ENCODE measurements at places on chromosomes 16 and 17.

DNA sequence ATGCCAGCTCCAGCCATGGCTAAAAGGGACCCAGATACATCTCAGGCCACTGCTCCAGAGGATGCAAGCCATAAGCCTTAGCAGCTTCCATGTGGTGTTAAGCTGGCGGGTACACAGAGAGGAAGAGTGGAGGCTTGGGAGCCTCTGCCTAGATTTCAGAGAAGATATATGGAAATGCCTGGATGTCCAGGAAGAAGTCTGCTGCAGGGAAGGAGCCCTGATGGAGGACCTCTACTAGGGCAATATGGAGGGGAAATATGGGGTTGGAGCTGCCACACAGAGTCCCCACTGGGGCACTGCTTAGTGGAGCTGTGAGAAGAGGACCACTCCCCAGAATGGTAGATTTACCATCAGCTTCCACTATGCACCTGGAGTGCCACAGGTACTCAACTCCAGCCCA, 32.1 kb downstream of the RNF112 start:
- no peak for DNase-seq

DNA sequence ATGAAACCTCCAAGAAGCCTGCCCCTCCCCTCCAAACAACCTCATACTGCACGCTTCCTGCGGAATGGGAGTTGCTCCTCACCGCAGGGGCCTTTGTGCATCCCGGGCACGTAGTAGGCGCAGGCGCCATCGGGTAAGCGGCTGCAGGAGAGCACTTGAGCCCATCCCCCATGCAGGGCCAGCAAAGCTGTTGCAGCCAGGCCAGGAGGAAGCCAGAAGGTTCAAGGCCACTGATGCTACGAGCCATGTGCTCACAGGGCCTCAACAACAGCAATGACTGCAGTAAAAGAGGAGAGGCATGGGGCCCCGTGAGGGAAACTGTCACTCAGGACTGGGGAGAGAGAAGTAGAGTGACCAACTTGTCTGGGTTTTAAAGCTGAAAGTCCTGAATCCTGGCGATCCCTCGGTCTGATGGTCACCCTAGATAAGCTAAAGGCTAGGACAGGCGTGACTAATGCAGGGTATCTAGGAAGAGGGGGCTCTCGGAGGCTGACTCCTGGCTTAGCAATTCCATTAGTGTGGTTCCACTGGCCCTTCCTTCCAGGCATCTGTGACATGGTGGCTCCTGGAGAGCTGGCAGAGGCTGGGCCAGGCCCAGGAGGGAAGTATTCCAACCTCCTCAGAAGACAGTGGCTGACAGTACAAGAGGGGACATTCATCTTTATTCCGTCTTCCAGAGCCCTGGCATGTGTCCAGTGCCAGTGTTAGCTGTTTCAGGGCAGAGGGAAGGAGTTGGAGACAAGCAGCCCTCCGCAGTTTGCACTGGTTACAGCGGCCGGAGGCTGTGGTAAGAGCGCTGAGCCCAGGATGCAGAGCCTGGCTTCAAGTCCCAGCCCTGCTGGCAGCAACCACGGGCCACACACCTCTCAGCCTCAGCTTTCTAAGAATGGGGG, 20.8 kb downstream of the GOSR2 start:
- no peak for DNase-seq

GRCh38 chr16:87276091-87276701, 41.0 kb downstream of the C16orf95 start:
- no peak for DNase-seq

DNA sequence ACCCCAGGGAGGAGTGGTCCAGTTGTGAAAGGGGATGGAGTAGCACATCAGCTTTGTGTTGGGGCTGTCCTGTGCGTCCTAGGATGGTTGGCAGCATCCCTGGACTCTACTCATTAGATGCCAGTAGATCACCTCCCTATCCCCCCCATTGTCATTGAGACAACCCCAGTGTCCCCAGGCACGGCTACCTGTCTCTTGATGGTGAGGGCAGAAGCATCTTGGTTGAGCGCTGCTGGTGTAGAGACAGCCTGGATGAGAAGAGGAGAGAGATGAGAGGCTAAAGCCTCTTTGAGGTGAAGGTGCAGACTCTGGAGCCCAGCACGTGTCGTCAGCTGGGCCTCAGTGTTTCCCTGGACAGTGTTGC, 55.4 kb downstream of the TNFRSF13B start:
- DNase-seq = no peak

GRCh38 chr17:55068862-55069811, 100.6 kb downstream of the STXBP4 start:
- DNase-seq = no peak

GRCh38 chr16:10752843-10753523, 9.3 kb downstream of the NUBP1 start:
- DNase-seq = no peak

DNA sequence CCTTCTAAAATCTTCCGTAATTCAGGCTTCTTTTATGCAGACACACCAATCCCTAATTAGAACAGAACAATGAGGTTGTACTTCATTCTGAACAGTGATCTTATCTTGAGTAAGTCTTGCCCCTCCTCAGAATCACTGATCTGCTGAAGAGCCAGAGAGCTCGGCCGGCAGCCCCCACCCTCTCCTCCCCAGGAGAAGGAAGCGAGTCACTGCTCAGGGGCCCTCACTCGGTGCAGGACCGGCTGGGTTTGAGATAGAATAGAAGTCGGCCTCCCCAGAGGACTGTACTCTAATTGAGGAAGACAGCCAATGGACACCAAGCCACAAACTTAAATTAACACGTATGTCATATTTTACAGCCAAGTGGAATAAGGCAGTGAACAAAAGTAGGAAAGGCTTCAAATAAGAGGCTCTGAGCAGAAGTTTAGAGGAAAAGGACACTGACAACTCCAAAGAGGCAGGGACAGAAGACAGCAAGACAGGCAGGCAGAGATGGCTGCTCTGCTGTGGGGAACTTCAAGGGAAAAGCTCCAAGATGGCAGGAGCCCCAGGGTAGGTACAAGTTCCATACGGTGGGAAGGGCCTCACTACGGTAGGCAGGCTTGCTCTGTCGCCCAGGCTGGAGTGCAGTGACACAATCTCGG, 18.6 kb downstream of the CREBBP start:
- DNase-seq = no peak

- DNase-seq = no peak
Measured at GRCh38 chr17:65711671-65712276, 150.3 kb upstream of the AXIN2 start.

DNA sequence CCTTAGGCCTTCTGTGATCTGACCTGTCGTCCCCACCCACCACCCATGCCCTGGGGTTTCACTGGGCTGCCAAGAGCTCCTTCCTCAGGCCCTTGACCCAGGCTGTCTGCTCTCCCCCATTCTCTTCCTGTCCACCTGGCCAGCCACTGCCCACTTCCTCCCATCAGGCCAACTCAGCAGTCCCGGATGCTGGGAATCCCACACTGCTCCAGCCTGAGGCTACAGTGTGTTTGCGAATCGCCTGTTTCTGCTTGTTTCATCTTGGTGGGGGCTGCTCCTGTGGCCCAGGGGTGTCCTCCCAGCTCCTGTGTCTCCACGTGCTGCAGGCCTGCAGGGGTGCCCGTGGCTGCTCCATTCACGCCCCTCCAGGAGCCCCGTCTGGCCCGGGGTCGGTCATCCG, 839 bp upstream of the METRN start:
- no peak for DNase-seq

DNA sequence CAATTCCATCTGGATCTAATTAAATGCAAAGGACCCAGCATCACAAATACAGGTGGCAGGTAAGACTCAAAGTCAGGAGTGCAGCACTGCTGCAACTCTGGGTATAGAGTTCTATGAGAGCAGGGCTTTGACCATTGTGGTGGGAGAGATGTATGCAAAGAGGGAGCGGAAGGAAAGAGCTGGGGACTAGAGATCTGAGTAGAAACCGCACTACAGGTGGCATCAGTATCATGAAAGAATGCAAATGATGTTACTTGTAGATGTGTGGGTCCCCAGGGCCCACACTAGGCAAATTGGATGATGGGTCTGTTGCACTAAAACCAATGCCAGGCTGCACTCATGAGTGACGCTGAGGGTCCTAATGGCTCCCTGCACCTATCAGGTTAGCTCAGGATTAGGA, 287.1 kb upstream of the ASIC2 start:
- no peak for DNase-seq

DNA sequence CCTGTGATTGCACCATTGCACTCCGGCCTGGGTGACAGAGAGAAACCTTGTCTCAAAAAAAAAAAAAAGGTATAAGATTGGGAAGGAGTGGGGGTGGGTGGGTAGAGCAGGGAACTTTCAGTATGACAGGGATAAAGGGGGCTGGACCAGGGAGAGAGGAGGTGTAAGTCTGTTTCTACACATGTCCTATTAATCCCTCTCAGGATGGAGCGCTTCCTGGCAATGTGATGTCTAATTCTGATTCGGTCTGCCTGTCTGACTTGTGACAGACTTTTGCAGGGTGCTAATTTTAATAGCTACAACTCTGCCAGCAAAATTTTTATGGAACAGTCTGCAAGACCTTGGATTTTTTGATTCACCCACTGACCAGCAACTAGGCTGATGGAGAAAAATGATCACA, 53.8 kb upstream of the SLC25A19 start:
- no peak for DNase-seq

GRCh38 chr16:2664574-2664982, 17.7 kb upstream of the KCTD5 start:
- no peak for DNase-seq

DNA sequence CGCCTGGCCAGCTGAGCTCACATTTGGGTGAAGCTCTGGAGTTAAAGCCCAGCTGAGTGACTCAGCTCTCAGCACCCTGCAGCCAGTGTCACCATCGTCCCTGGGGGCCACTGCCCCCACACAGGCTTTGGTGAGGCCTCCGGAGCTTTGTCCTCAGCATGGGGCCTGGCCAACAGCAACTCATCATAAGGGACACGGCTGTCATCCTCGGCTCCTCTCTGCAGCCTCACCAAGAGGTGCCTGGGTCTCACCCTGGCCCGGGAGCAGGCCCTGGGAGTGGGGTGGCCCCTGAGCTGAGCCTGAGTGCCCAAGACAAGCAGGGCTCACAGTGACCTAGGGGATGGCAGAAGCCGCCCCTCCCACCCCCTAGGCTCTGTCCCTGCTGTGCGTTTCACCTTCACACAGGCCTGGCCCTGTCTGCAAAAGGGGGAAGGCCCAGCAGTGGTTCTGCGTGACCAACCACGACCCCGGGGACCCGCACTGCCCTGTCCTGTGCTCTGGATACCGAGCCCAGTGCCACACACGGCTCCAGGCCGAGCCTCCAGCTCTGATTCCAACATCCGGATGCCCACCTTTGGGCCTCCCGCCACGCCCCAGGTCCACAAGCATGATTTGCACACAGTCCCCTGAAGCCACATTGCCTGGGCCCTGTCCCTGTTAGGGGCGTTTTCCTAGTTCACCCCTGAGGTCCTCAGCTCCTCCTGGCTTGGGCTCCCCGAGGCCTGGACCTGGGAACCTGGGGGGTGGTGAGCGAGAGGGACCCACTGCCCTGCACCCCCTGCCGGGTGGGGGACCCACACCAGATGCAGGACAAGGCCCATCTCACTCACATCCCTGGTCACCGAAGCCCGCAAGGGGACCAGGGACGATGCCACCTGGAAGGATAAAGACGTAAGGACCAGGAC, 21.8 kb upstream of the AATK start:
- DNase-seq = no peak

DNA sequence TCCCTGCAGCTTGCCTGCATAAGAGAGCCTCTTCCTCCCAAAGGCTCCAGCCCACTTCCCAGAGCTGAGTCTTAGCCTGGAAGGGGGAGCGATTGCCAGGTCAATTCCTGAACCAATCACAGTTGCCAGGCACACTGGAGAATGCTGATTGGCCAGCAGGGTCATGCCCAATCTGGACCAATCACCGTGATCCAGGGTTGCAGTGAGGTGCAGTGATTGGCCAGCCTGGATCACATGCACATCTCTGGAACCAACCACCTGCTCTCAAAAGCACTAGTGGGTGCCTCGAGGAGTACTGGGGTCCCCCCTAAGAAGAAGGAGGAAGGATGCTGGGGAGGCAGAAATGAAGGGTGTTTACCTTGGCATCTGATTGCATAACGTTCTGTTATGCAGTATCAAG, 18.4 kb downstream of the NAGPA start:
- DNase-seq = no peak

GRCh38 chr16:29821643-29822115, 1.4 kb downstream of the MVP start:
- DNase-seq = no peak

DNA sequence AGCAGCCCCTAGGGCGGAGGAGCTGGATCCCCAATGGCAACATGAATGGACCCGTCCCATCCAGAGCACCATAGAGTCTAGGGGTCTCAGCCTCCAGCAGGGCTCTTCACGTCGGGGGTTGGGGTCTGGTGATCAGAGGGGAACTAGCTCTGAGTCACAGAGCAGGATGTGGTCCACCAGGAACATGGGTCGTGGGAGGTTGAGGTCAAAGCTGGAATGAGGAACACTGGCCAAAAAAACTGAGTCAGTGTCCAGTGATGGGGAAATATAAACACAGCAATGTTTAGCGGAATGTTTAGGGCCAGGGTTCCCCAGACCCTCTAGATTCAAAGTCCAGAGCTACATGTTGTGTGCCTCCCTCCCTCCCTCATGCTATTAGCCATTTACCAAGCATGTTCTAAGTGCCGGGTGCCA, 79.1 kb upstream of the C16orf82 start:
- DNase-seq = no peak

DNA sequence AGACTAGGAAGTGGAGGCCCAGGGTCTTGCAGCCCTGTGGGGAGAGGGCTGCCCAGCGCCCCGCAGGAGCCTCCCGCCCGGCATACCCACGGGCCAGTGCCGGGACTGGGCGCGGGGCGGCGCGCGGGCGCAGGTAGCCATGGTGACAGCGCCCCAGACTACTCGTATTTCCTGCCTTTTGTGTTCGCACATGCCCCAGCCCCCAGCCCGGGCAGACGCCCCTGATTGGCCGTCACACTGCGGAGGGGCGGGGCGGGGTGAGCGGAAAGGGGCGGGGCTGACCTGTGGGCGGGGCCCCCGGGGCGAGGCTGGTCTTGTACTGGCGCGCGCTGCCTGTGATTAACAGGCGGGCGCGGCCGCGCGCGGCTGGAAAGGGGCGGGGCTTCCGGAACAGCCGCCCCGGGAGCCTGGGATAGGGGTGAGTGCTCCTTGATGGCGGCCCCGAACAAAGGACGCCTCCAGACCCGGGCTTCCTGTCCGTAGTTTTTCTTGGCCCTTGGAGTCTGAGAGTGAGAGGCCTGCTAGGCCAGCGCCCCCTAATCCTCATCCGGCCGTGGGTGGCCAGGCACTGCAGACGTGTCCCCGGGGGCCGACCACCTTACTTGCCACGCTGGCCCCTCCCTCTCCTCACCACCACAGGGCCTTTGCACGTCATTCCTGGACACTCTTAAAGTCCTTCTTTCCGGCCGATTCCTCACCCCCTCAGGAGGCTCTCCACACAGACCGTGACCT, 71.0 kb downstream of the RAI1 start:
- DNase-seq = peak; percentile 95

GRCh38 chr16:89395150-89396142, 94.9 kb downstream of the ANKRD11 start:
- DNase-seq = no peak

GRCh38 chr16:30902029-30902972, 5.9 kb downstream of the CTF1 start:
- DNase-seq = no peak

GRCh38 chr16:69346683-69347082, 4.9 kb downstream of the TMED6 start:
- DNase-seq = no peak

GRCh38 chr16:10813099-10813455, 5.5 kb downstream of the TVP23A start:
- no peak for DNase-seq

- no peak for DNase-seq
Measured at GRCh38 chr17:1211287-1211686, 31.5 kb upstream of the ABR start.

Measured in stimulated activated CD8-positive, alpha-beta memory T cell treated with anti-CD3 and anti-CD28 coated beads, Interleukin-7, amount 100 ng/mL, for 48 hours (primary cell).